GM04503 (cell line): ENCODE measurements at places on chromosomes 1 and 21.

- DNase-seq = peak; percentile 68
Observed at GRCh38 chr1:154325583-154326545, 539 bp downstream of the ATP8B2 start.

DNA sequence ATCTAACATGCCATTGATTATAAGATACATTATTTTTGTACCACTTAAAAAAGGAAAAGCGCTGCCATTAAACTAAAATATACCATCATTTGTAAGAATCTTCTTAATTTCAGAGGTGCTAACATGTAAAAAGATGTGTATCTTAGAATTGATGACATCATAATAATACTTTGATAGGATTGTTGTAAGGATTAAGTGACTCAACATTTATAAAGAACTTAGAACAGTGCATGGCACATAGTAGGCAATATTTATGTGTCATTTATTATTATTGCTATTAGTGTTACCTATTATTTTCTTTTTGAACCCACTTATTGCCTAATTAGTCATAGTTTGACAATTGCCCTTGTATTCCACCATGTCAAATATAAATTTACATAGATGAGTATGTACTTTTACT lies 21.8 kb downstream of the HIPK1 start:
- no peak for DNase-seq

GRCh38 chr1:121444096-121444495 lies 259.3 kb downstream of the SRGAP2C start:
- DNase-seq = no peak

- no peak for DNase-seq
Observed at GRCh38 chr1:179121159-179121938, 39.5 kb downstream of the TOR3A start.

- DNase-seq = peak; percentile 54
Observed at GRCh38 chr1:115781343-115781742, 12.8 kb upstream of the CASQ2 start.

DNA sequence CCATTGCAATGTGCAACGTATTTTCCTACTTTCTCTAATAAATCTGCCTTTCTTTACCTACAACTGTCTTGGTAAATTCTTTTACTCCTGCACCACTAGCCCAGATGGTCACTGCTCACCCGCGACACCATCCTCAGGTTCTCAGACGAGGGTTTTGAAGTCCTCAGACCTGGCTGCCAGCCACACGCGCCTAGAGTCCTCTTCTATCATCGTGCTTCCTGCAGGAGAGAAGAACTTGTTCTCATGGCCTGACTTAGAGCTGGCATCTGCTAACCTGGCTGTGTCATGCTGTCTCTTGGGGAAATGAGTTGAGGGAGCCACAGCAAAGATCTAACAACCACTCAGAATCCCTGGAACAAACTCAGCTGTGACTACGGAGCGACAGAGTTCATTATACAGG lies 30.3 kb upstream of the PGBD5 start:
- no peak for DNase-seq

DNA sequence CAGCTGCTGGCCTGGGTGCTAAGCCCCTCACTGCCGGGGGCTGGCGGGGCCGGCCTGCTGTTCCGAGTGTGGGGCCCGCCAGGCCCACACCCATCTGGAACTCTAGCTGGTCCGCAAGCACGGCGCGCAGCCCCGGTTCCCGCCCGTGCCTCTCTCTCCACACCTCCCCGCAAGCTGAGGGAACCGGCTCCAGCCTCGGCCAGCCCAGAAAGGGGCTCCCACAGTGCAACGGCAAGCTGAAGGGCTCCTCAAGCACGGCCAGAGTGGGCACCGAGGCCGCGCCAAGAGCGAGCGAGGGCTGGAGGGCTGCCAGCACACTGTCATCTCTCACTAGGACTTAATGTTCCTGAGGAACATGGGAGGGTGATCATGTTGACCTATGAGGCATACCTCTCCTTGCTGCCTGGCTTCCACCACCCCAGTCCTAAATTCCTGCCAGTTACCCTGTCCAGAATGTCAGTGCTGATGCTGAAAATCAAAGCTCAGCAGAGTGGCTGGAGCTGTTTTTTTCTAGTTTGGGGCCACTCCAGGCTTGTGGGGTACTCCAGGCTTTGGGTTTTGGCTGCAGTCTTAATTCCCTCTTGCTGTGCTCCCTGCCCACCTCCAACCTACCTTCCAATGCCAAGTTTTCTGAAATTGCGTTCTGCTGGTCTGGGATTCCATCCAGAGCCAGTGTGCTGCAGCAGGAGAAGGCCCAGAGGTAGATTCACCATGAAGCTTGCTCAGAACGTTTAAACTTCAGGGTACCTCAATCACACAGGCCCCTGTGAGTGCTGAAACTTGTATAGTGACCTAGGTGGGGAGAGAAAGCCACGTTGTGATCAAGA lies 44.2 kb upstream of the LPGAT1 start:
- no peak for DNase-seq

- DNase-seq = no peak
Observed at GRCh38 chr1:155873860-155874259, 14.5 kb downstream of the SYT11 start.

DNA sequence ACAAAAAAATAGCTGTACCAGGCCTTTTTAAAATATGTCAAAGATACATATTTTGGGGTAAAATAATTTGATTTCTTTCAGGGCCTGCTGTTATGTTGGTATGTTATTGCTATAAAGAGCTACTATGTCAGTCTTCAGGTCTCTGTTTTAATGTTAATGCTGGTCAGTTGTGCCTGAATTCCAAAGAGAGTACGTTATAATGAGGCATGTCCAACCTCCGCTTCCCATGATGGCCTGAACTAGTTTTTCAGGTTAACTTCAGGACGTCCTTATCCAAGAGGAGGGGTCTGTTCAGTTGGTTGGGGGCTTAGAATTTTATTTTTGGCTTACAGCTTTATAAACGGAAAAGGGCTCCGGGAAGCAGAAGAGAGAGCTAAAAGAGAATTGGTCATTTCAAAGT lies 34.9 kb upstream of the LYPD8 start:
- no peak for DNase-seq

GRCh38 chr21:31460980-31461379 lies 116.9 kb upstream of the TIAM1 start:
- no peak for DNase-seq

- no peak for DNase-seq
Observed at GRCh38 chr1:11080931-11081330, 18.7 kb downstream of the EXOSC10 start.

GRCh38 chr1:79695138-79695537 lies 688.6 kb upstream of the ADGRL4 start:
- no peak for DNase-seq

GRCh38 chr1:198657550-198658064 lies 18.8 kb downstream of the PTPRC start:
- peak; percentile 100 for DNase-seq

- DNase-seq = no peak
Observed at GRCh38 chr1:84164161-84164560, 20.1 kb downstream of the PRKACB start.

DNA sequence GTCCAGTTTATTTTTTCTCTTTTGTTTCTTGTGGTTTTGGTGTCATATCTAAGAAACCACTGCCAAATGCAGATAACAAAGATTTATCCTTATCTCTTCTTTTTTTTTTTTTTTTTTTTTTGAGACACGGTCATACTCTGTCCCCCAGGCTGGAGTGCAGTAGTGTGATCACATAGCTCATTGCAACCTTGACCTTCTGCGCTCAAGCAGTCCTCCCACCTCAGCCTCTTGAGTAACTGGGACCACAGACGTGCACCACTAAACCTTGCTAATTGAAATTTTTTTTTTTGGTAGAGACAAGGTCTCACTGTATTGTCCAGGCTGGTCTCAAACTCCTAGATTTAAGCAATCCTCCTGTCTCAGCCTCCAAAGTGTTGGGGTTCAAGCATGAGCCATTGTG lies 8.9 kb downstream of the SLC66A1 start:
- DNase-seq = no peak

- no peak for DNase-seq
Observed at GRCh38 chr1:197928849-197929336, 11.7 kb downstream of the LHX9 start.

DNA sequence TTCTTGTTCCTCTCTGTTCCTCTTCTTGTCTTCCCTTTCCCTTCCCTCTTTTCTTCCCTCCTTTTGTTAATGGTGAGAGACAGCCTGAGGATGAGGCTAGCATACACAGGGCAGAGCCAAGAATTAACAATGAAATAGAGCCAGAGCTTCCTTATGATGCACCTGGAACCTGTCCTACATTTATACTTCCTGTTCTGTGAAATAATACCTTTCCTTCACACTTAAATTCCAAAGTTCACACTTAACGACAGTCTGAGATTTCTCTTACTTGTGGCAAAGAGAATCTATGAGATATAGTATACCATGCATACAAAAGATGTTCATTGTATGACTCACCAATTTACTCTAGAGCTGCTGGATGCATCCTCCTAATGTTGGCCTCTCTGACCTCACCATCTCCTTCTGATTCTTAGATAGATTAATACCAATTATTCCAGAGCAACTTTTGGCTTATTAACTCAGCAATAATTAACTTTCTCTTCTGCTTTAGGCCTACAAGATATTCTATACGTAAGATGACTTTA lies 30.8 kb upstream of the TSNAX start:
- no peak for DNase-seq

DNA sequence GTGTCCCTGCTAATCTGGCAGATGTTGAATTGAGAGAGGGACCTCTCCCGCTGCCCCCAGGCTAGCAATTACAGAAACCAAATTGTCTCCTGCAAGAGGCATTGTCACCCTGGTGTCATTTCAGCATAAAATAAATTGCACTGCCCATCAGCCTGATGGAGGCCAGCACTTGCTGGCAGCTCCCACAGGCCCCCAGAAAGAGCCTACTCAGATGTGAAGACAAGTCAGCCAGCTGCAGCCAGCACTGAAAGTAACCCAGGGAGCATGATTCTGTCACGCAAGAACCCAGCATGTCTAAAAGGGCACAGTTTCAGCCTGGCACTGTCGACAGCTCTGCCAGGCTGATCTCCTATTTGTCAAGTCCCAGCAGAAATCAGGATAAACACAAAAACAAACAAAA lies 110.3 kb upstream of the CTTNBP2NL start:
- DNase-seq = no peak

DNA sequence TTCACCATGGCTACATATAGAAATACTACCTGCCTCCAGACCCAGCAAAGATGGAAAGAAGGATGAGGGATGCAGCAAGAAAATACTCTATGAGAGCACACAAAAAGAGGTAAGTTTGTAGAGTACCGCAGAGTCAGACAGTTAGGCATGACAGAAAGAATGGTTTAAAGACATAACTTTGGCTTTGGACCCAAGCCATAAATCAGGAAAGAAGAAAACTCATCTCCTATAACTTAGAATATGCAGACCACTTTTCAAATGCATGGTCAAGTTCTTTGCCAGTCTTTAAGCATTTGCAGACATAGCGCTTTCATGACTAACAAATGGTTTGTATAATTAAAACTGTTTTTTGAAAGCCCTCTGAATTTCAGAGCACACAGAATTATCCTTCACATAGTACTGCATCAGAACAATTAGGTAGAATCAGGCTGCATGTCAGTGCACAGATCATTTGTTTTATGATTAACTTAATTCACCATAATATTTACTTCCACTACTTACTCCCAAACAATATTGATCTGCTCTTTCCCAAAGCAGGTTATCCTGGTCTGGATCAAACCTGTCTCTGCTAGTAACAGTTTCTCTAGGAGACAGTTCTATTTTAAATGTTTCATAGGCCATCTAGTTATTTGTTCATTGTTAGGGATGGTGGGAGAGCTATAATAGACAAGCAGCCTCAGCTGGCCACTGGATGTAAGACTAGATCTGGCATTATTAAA lies 280.7 kb upstream of the NR5A2 start:
- no peak for DNase-seq

GRCh38 chr1:26771643-26772321 lies 16.0 kb upstream of the PIGV start:
- peak; percentile 99 for DNase-seq

GRCh38 chr1:51622455-51622913 lies 5.6 kb downstream of the OSBPL9 start:
- no peak for DNase-seq

DNA sequence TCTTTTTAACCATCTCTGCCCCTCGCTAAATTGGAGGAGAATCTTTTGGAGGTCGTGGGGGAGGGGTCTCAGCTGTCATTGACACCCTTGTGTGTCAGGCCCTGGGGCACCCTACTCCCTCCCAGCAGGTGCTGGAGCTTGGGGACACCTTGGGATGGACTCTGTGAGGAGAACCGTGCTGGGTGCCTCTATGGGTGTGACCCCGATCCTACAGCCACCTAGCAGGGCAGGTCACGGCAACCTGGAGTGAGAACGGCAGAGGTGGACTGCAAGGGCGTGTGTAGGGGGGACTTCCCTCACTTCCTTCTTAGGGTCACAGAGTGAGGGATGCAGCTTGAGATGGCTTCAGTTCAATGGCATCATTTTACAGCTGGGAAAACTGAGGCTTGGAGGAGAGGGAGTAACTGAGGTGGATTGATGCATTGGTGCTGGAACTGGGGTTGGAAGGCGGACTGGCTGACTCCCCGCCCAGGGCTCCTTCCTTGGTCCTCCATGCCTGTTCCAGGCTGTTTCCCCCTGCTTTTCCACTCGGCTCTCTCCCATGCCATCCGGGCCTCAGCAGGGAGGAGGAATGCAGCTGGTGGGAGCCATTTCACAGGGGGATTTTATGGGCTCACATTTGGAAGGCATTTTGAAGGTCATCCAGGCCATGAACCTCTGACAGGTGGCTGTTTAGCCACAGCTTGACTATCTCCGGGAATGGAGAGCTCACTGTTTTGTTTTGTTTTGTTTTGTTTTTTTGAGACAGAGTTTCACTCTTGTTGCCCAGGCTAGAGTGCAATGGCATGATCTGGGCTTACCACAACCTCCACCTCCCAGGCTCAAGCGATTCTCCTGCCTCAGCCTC lies 18.8 kb upstream of the ARHGEF10L start:
- no peak for DNase-seq

DNA sequence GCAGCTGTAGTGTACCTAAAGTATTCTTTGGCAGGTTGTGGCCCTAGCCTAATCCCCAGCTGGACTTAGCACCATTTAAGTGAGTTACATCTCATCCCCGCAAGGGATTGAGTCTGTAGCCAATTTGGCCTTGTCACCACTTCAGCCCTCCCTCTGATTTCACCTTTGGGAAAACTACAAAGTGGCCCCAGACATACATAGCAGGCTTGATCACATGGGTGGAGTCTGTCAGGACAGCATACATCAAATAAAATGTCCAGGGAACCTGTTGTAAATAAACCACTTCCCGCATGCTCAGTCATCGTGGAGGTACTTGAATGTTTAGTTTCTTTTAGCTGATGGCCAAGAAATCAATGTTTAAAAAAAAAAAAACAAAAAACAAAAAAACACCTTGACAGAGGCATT lies 142.5 kb downstream of the DHRS3 start:
- DNase-seq = no peak

- DNase-seq = no peak
Observed at GRCh38 chr1:38113159-38113666, 66.6 kb upstream of the POU3F1 start.

DNA sequence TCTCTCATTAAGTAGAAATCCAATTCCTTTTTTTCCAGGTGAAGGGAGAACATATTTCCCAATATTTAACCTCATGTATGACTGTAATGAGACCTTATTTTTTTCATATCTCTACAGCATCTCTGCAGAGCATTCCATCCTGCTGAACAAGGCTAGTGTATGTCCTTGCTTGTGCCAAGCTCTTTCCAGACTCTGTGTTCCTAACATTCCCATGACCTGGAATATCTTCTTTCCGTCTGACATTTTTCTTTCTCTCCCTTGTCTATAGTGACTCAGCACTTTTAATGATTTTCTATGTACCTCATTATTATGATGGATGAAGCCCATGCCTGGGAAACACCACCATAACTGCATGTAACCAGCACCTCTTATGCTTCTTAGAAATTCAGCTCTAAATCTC lies 278.3 kb upstream of the NRIP1 start:
- no peak for DNase-seq
